Activated CD4-positive, alpha-beta T cell treated with anti-CD3 and anti-CD28 coated beads, Interleukin-2, amount 50 U/mL, for 4 hours (primary cell): ENCODE measurements at places on chromosomes 4 and X.

- DNase-seq, result no peak
These were observed 29.9 kb downstream of the RBMX start for GRCh38 chrX:136850441-136851175.

DNA sequence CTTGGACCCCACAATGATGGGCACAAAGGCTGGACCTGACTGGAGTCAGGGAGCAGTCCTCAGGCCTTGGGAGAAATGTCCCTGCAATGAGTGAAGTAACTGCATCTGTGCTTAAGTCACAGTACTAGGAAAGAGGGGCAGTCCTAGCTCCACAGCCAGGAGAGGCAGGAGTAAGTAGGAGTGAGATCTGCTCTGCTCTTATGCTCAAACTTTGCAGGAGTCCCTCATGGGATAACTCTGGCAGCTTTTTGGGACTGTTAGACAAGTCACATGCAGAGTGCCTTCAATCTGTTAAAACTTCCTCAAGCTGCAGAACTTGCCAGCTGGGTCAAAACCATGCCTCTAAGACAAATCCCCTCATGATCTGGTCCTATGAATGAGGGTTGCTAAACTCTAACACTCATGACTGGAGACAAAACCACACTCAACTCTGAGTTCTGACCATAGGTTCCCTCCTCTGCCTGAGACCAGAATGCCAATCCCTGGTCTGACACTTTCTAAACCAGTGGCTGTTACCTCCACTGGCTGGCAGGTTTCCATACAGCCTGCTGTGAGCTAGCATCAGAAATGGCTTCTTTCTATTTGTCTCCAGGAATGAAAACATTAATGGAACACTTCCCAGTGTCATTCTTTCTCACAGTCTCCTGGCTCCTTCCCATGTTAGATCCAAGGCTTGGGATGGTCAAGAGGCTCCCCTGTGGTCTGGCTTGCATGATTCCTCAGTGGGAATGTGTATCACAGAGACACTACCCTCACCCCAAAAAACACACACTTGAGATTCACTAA, 819.3 kb downstream of the PCDH7 start:
- no peak for DNase-seq

GRCh38 chr4:78971326-78971725, 32.1 kb upstream of the PAQR3 start:
- DNase-seq, result no peak

- DNase-seq, result no peak
These were observed 4.8 kb upstream of the SH2D1A start for GRCh38 chrX:124341396-124342132.
